ENCODE measurements at places on chromosomes 6 and 20.

DNA sequence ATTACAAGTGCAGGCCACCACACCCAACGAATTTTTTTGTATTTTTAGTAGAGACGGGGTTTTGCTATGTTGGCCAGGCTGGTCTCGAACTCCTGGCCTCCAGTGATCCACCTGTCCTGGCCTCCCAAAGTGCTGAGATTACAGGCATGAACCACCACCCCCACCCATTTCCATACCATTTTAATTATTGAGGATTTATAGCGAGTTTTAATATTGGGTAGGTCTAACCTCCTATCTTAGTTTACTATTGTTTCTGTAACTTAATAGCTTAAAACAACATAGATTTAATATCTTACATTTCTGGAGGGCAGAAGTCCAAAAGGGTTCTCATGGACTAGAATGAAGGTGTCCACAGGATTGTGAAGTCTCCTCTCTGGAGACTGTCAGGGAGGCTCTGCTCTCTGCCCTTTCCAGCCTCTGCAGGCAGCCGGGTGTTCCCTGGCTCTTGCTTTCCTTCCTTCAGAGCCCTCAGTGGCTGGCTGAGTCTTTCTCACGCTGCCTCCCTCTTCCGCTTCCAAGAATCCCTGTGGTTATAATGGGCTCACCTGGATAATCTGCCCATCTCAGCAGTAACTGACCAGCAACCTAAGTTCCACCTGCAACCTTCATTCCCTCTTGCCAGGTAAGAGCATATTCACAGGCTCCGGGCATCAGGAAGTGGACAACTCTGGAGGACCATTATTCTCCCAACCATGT, 18.6 kb upstream of the BCAS4 start:
- DNase-seq, result no peak

DNA sequence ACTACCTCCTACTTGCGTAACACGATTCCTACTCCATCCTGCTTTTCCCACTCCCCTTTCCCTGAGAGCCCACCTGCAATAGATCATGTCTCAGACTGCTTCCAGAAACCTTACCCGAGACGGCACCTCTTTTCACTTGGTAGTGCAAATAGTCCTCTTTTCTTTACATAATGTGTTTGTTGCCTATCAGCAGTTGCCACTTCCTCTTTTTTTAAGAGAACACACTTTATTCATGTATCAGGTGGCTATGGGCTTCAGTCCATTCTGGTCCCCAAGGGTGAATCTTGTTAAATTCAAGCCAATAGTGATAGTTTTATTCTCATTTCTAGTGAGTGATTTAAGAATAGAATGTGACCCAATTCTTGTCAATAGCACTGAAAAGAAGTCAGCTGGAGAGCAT, 57.7 kb upstream of the FERMT1 start:
- no peak for DNase-seq

GRCh38 chr6:74574794-74575193, 631.1 kb downstream of the COL12A1 start:
- DNase-seq, result no peak

GRCh38 chr20:57087705-57088104, 178.7 kb downstream of the BMP7 start:
- no peak for DNase-seq

- DNase-seq, result no peak
Observed at GRCh38 chr6:29566856-29567255, 7.3 kb upstream of the UBD start.

DNA sequence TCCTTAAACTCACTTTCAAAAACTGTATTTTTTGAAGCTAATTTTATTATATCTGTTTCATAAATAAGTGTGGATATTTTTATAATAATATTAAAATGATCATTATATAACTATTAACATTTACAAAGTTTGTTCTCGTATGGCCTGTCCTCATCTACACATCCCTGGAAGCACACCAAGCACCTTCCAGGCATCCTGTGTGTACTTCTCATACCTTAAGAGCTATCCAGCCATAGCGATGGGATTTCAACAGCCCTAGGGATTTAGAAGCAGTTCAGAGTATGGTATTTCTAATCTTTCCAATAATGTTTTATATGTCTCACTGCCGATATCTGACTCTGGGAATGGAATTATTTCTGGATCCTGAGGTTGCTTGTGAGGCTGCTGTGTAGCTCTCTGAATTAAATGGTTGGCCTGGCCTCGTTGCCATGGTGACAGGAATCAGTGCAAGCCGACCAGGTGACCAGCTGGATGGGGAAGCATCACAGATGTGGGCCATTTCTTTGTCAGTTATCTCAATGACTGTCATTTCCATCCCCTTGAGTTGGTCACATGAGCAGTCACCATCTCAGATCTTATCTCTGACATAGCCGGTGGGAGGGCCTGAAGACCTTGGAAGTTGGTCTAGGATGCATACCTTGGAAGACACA, 265.2 kb upstream of the RIN2 start:
- no peak for DNase-seq

DNA sequence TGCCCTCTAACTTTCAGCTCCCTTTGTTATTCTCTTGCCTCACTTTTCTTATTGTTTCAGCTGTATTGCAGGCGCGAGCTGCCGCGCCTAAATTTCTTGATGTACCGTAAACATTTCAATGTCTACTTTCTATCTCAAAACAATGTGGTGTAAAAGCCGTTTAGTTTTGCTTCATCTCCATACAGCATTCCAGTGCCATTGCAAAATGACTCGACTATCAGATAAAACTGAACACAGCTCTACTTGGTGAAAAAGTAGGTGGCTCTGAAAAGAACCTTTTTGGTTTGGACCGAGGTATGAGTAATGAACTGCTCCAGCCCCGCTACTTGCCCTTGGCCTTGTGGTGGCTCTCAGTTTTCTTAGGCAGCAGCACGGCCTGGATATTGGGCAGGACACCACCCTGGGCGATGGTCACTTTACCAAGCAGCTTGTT, 74.6 kb downstream of the OR2B2 start:
- DNase-seq, result no peak

DNA sequence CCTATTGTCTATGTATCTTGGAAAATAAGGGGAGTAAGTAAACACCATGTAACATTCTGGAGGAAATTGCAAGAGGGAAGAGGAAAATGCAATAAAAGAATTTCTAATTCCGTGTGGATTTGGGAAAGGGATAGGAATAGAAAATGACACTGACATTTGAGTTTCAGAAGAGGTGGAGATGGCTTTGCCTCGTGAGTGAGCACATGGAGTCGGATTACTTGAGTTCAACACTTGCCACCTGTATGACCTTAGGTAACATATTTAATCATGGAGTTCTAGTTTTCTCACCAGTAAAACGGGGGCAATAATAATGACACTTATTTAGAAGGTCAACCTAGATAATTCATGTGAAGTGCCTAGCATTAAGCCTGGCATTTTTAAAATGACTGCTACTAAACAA, 10.8 kb upstream of the PBOV1 start:
- no peak for DNase-seq

DNA sequence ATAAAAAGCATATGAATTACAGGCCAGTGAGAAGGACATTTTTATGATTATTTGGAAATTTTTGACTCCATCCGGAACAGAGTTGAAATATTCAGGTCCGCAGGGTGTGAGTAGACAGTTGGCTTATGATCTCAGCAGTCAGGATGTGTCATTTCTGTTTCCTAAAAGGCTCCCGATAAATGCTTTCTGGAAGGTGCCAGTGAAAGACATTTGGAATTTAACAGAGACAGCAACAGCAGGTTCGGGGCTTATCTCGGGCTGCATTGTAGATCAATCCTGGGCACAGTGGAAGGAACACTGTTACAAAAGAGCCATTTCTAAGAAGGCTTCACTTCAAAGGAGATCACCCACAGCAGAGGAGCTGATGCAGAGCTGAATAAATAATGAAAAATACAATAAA, 934.4 kb downstream of the KIF16B start:
- no peak for DNase-seq

GRCh38 chr6:109360281-109360680, 22.0 kb downstream of the CD164 start:
- no peak for DNase-seq

- no peak for DNase-seq
Observed at GRCh38 chr6:3139090-3139903, 18.0 kb downstream of the TUBB2A start.

DNA sequence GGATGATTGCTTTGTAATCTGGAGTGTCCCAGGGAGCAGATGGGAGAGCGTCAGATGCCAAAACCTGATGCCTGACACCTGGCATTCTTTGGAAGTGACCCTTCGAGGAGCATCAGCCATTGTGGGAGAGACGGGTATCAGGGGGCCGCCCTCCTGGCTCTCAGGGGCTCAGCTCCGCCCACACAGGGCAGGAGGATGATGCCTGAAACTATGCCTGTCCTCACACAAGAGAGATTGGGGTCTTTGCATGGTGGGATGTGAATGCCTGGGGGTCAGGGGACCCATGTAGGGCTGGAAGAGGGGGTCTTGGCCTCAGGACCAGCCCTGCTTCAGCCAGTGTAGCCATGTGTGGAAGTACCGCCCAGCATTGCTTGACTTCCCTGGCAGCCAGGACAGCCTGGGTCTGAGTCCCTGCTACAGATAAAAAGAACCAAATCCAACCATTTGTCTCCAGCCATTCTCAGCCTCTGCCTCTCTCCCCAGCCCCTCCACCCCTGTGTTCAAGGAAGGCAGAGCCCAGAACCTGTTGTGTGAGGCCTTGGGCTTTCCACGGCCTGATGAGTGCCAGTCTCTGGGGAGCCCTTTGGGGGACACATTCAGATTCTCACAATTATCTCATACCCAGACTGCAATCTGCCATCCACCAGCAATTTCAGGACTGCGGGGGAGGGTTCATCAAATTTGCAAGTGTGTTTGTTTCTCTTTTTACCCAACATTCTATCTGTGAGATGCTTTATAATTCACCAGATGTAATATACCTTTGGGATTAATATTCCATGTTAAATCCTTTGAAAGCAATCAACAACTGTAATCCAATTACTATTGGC, 371.2 kb downstream of the PREX1 start:
- DNase-seq, result no peak

DNA sequence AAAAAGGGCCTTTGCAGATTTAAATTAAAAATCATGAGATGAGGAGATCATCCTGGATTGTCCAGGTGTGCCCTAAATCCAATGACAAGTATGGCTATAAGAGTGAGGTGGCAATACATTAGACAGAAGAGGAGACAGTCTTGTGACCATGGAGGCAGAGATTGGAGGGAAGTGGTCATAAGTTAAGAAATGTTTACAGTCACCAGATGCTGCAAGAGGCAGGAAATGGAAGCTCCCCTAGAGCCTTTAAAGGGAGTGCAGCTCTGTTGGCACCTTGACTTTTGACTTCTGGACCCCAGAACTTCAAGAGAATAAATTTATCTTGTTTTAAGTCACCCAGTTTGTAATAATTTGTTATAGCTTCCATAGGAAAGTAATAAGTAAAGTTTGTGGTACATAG, 61.1 kb downstream of the HMGN3 start:
- DNase-seq, result no peak
